Skin of body (tissue), 3 donors: ENCODE measurements at places on chromosomes 12 and 14. TPM values are rescaled to one million over a fixed set of nuclear protein-coding genes. Genes with fewer than 3 reads are reported as not detected.

The CAPZA3 gene
- total RNA-seq, result not detected

The SERPINA5 gene
- total RNA-seq, result 0.20 TPM

The OASL gene
- 0.30 TPM for total RNA-seq

The TMEM132D gene
- 0.20 TPM for total RNA-seq

The NGB gene
- total RNA-seq, result not detected

The TRIM9 gene
- total RNA-seq, result 3.3 TPM

The SSPN gene
- 30.6 TPM for total RNA-seq

GRCh38 chr12:75756771-75757170 lies 245.4 kb upstream of the KRR1 start:
- DNase-seq, result no peak

GRCh38 chr12:11808931-11809330 lies 159.5 kb downstream of the ETV6 start:
- no peak for DNase-seq

DNA sequence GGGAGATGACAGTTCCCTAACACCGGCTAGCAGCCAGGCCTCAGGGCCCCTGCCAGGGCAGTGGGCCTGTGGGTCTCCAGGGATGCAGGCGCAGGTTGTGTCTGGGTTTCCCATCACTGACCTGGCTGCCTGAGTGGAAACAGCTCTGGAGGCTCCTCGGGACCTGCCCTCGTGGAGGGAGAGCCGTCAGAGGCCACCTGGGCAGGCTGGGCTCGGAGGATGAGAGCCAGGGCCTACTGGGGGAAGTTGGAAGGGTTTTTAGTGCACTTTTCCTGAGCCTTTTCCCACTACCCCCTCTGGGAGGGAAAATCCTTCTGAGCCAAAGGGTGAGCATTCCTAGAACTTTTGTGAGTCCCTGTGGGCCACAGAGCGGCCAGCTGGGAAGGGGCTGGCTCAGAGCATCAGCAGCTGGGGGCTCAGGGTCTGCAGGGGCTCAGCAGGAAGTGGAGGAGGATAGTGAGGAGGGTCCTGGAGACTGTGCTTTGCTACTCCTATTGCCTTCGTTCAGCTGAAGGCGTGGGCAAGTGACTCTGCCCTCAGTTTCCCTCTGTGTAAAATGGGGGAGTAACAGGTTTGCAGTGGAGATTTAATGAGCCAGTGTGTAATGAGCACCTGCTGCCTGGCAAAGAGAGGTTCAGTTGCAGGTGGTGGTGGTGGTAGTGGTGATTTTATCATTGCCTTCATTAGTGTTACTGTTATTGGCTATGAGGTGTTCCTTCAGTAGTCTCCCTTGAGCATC lies 1.8 kb downstream of the SH2B3 start:
- no peak for DNase-seq

- no peak for DNase-seq
These were observed 2.8 kb downstream of the B3GNT4 start for GRCh38 chr12:122206111-122206881.

DNA sequence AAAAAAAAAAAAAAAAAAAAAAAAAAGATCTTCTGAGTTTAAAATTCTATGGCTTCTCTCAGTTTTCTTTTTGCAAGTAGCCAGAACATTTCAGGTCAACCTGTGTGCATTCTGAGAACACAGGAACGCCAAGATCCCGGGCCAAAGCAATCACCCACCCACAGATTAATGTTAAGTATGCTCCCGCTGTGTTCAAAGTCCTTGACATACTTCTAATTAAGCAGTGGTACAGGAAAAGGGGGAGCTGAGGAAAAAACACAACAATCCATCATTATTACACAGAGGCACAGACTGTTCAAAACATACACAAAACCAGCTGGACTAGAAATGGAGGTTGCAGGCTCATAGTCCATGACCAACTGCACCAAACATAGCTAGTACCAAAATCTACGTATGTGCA lies 2.8 kb downstream of the FBXO21 start:
- no peak for DNase-seq

DNA sequence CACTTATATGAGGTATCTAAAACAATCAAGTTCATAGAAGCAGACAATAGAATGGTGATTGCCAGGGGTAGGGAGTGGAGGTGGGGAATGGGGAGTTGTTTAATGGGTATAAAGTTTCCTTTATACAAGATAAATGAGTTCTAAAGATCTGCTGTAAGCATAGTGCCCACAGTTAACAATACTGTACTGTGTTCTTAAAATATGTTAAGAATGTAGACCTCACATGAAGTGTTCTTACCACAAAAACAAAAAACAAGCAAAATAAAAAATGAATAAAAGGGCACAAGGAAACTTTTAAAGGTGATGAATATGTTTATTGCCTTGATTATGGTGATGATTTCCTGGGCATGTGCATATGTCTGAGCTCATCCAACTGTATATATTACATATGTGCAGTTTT lies 211.8 kb downstream of the MSRB3 start:
- DNase-seq, result no peak

DNA sequence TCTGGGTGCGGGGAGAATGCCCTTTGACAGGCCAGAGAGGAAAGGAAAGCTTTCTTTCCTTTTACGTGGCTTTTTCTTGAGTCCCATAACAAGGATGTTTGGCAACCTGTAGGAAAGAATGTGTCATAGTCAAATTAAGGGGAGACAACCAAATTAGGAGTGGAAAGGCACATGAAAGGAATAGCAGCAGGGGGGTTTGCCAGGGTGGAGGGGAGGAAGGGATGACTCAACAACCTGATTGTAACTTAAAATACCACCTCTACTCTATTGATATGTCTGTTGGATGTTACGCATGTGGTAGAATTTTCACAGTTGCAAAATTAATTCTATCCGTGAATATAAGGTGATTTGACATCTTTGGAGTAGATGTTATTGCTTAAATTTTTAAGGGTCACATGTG lies 28.5 kb upstream of the MYBPC1 start:
- DNase-seq, result no peak

DNA sequence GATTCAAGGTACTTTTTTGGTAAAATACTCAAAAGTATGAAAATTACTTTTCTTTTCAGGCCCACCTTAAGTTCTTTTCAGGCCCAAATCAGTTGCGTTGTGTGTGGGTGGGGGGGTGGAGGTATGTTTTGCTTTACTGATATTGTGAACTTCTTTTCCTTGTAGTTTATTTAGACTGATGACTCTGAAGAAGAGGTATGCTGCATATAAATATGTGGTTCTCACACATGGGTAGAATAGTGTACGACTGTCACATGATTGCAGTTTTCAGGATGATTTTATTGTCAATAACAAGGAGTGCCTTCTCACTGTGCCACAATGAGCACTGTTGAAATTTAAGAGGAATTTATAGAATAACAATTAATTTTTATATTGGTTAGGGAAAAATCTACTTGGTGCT lies 166.6 kb upstream of the ATP2B1 start:
- no peak for DNase-seq

DNA sequence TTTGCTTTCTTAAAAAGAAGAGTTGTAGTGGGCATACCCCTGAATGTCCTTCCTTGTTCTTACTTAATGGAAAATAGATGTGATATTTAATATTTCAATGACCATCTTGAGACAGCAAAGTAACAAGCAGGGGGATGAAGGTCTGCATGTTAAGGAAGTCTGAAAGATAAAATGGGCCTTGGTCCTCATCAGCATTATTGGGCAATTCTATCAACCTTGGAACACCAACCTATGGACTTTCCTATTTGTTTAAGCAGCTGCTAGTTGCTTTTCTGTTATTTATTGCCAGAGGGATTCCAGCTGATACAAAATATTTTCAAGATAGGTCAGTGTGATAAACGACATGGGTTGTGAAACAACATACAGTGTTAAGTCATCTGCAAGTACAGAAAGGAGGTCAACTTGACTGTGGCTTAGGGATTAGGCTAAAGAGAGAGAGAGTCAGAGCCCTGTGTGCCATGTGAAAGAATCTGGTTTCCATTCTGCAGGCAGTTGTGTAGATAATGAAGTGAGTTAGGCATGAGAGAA lies 16.4 kb upstream of the A2M start:
- DNase-seq, result no peak

GRCh38 chr14:51776102-51776894 lies 84.1 kb upstream of the GNG2 start:
- DNase-seq, result peak; percentile 28

DNA sequence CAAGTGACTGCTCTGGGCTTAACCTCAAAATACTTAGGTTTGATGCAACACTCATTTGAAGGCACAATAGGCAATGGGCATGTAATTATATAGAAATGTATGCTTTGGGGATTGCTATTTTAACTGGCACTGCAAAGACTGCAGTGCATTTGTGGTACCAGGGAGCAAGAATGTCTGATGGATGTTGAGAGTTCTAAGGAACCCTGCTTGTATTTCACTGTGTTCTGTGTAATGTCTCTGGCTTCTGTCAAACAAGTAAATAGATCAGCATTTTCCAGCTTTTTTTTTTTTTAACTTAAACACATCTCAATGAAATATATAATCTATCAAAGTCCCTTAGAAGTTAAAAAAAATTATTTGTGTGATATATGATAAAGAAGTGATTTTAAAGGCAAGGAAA lies 94.8 kb upstream of the ATP2B1 start:
- no peak for DNase-seq

DNA sequence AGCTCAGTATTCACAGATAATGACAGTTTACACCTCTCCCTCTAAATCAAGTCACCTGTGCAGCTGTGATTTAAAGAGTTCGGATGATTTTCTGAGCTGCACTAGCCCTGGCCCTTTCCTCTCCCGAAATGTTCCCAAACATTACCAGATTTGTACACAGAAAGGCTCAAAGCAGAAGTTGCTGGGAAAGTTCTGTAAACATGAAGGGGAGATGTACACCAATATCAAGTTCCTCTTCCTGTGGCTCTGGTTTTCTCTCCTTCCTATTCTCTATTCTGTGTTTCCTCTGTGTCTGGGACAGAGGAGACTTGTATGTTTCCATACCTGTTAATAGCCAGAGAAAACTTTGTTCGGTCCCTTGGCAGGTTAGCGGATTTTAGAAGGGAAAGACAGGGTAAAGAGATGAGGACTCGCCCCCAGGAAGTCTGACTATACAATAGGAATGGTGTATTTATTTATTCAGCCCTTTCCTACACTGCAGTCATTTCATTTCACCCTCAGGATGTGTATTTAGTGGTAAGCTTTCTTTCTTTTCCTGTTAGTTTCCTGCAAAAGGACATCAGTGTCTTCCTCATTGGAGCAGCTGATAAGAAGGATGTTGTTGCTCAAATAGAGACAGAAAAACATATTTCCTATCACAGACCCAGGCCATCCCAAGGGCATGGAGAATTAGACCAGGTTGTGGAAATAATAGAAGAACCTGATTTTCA lies 7.6 kb upstream of the NUMB start:
- DNase-seq, result no peak

- DNase-seq, result no peak
These were observed 28.3 kb downstream of the KCTD10 start for GRCh38 chr12:109448707-109449390.

- no peak for DNase-seq
These were observed 8.5 kb downstream of the CRACR2A start for GRCh38 chr12:3744229-3744901.

DNA sequence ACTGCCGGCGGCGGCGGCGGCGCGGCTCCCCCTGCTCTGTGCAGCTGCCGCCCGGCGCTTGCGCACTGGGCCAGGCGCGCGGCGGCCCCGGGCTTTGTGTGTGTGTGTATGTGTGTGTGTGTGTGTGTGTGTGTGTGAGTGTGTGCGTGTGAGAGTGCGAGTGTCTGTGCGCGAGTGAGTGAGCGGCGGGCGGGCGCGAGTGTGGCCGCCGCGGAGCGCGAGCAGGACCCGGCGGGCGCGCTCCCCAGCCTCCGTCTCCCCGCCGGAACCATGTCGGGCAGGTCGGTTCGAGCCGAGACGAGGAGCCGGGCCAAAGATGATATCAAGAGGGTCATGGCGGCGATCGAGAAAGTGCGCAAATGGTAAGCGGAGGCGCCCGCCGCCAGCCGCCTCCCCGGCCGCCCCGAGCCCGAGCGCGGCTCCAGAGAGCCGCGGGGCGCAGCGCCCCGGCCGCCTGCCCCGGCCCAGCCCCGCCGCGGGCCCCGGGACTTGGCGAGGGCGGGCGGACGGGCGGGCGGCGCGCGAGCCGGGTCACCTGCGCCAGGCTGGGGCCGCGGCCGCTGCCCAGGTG lies at the start of gene BCL7A:
BCL7A (plus strand) TSS at position 63 of the 571 bp plus-strand sequence; CDS start at position 271, 208 bp downstream.
- peak; percentile 55 for DNase-seq

GRCh38 chr14:84998216-84998615 lies 531.7 kb upstream of the FLRT2 start:
- no peak for DNase-seq

- DNase-seq, result peak; percentile 68
These were observed 25.0 kb downstream of the HIP1R start for GRCh38 chr12:122860040-122860853.

- DNase-seq, result no peak
These were observed 215.9 kb upstream of the BMP4 start for GRCh38 chr14:54172562-54172961.

DNA sequence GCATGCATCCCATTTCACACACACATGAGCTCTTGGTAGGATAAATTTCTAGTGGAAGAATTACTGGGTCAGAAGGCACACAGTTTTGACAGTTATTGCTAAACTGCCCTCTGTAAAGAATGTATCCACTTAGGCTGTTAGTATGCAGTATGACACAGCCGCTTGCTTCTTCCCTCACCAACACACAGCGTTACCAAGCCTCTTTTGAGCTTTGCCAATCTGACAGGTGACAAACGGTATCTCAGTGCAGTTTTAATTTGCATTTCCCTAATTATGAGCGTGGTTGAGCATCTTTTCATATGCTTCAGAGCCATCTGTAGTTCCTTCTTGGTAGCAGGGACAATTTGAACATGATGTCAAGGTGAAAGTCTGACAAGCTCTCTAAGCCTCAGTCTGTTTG lies 42.9 kb downstream of the HRK start:
- no peak for DNase-seq

GRCh38 chr12:243381-243780 lies 19.3 kb downstream of the SLC6A13 start:
- DNase-seq, result no peak

DNA sequence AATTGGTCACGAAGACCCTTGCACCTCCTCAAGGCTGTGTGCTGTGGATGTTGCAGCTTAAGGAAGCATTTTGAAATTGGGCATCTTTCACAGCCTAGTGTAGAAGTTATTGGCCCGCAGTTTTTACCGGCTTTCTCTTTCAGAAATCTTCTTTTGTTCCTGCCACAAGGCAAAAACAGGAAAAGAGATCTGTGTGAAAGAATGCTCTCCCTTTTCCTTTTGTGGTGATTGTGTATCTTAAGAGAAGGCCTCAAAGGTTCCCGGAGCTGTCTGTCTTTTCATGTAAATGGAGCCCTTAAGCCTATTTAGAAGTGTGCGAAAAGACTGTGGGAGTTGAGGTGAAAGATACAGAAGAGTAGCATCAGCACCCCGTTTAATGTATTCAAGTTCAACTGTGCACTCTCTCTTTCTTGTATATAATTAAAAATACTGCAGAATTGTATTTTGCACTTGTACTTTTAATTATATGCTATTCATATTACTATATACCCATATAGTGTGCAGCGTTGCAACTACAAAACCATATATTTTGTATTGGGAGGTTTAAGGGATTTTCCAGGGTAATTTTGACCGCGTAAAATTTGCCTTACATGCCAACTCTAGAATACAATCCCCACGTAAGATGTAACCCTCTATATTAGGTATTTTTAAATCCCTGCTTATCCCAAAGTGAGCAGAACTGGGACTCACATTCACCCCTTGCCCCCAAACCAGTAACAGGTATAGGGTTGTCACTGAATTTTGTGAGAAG lies 441.7 kb downstream of the RAD51B start:
- no peak for DNase-seq
